ENCODE measurements at places on chromosomes 2 and 18. TPM values are rescaled to one million over a fixed set of nuclear protein-coding genes. Genes with fewer than 3 reads are reported as not detected.

SERPINB4 gene
- polyA plus RNA-seq = not detected

SRD5A2 gene
- polyA plus RNA-seq = 0.04 TPM

DNAH7 gene
- 2.9 TPM for polyA plus RNA-seq

ST6GAL2 gene
- polyA plus RNA-seq = 3.7 TPM

CPO gene
- 0.54 TPM for polyA plus RNA-seq

ABI2 gene
- polyA plus RNA-seq = 68.2 TPM

ARHGAP25 gene
- polyA plus RNA-seq = 6.8 TPM

DNA sequence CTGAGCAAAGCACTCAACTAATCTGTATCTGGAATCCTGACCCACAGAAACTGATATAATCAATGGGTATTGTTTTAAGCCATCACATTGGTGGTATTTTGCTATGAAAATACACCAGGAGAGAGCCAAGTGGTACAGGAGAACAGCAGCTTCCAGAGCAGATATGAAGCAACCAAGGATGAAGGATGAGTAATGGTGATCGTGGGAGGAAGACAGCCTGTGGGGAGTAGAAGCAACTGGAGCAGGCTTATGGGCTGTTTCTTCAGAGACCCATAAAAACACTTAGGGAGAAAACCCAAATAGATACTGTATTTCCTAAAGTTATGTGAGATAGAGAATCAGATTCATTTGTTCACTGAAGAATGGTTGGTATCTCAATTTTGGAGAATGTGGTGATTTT is 330.8 kb downstream of the NUP35 start:
- no peak for DNase-seq

DNA sequence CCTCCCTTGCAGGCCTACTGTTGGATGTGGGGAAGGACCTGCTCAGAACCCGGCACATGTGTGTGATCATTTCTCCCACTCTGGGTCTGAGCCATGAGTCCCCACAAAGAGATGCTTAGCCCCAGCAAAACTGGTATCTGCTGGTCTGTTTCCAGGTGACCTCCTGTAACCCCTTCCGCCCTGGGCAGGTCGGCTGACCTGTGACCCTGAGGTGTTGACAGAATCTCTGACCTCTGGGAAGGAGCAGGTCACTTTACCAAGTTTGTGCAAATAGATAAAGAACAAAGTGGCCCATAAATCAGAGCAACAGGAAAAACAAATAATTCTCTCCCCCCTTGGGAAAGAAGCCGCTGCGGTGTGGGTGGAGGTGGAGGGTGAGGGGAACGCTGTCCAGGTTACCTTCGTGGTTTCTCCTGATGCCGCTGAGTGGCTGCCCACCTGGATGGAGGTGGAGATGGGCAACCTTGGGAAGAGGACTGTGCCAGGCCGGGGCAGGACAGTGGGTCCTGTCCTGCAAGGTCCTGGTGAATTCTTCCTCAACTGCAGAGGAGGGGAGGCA is 174.0 kb upstream of the MYCN start:
- no peak for DNase-seq

DNA sequence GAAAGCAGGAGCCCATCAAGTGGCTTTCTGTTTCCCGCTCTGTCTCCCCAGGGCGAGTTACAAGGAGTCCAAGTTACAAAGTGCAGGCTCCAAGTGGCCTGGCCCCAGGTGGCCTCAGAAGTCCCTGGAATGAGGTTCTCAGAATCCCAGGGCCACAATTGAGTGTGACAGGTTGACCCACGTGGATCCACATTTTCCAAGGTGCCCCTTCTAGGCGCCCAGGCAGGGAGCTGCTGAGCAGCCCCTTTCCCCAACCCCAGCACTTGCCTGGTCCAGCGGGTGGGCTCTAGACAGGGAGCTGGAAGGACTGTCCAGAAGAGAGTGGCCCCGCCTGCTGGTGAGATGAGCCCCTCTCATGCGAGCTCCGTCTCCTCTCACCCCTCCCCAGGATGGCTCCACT is 253.4 kb downstream of the CYP26B1 start:
- DNase-seq = no peak

- no peak for DNase-seq
Measured at GRCh38 chr2:43605851-43606250, 10.0 kb upstream of the THADA start.

DNA sequence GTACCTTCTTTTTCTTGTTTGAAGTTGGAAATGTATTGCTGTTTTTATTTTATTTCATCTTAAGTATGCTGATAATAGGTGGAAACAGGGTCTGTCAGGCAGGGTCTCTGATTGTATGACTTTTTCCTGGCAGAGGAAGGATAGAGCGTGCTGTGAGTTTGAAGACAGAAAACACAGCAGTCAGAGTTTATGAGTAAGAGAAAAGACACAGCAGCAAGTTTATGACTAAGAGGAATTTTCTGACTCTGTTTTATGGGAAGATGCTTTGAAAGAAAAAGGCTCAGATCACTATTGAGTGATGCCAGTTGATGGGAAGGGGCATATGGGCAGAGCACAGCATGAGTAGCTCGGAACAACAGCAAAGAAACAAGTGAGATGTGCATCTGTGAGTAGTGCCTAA is 379.1 kb downstream of the MEIS1 start:
- no peak for DNase-seq

- no peak for DNase-seq
Measured at GRCh38 chr18:7321831-7322230, 90.9 kb downstream of the LRRC30 start.

GRCh38 chr18:35045121-35045520 is 3.9 kb downstream of the MAPRE2 start:
- DNase-seq = no peak

DNA sequence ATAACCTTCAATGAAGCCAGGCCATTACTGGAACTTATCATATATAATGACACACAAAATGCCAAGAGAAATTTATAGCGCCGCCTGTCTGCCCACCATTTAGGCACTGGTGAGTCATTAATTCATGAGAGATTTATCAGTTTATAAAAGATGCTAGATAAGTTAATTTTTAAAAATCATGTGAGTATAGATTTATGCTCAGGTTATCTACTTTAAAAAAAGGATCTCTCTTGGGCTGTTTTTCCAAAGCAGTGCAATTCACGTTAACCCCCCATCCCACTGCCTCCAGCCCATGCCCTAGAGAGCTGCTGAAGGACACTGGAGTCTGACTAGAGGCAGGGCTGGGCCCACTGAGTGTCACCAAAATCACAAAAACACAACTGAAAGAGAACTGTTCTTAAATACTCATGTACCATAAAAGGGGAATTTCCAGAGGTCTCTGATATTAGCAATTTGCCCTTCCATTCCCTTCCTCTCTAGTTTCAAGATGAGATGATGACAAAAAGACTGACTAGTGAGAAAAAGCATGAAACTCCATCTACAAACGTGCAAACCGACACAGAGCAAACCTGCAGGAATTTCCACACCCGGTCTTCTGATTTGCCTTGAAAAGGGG is 160.8 kb downstream of the BCL2 start:
- no peak for DNase-seq

GRCh38 chr2:112690853-112691401 is 29.9 kb upstream of the NT5DC4 start:
- DNase-seq = no peak

- DNase-seq = no peak
Measured at GRCh38 chr2:97900806-97901205, 94.9 kb downstream of the TMEM131 start.

DNA sequence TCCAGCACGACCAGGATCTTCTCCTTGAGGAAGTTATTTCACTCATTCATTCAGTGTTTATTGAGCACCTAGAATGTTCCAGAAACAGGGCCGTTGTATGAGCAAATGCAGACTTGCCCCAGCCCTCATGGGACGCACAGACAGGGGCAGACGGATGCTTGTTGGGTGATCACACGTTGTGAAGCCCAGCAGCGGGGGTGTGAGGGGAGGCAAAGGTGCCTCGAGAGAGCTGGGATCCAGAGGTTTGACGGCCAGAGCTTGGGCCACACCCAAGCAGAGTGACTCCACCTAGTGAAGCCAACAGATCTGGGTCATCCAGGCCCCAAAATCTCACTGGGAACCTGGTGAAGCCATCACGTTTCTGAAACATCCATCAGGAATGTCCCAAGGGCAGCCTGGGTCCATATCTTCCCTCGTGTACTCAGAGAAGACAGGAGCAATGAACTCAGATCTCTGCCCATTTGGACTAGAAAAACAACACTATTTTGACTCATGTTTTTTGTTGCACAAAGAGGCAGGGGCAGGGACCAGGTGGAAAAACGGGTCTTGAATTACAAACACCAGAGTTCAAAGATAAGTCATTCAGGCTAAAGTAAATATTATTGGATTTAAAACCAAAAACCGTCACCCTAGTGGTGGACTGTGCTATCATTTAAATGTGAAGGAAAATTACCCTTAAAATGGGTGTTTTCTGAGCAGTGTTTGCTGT is 54.9 kb upstream of the RBM44 start:
- no peak for DNase-seq

GRCh38 chr2:61419570-61419969 is 51.3 kb downstream of the USP34 start:
- no peak for DNase-seq

DNA sequence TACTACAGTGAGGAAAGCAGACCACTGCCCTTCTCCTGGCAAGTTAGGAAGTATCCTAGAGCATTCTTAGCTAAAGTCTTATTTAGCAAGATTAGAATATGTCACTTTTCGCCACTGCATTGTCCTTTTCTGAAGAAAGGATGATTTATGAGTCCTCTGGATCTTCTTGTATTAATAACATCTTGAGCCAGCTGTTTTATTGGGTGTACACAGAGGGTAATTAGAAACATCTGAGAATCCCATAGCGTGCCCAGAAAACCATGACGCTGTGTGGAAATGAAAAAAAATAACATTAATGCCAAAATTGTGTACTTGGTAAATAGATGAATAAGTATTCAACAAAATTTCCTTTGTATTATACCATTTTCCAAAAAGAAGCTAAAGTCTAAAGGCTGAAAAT is 198.7 kb downstream of the LTBP1 start:
- DNase-seq = peak; percentile 13

- no peak for DNase-seq
Measured at GRCh38 chr2:238791354-238791753, 56.5 kb upstream of the TWIST2 start.
